NCI-H524 treated with DMSO at 0.1 percent for 48 hours (cell line): ENCODE measurements at places on chromosomes 16 and 17.

- no peak for DNase-seq
These were observed 19.6 kb downstream of the MGAT5B start for GRCh38 chr17:76887802-76888201.

- no peak for DNase-seq
These were observed 15.1 kb downstream of the SCIMP start for GRCh38 chr17:5219536-5219935.

GRCh38 chr17:80718428-80718827 lies 173.8 kb downstream of the RPTOR start:
- no peak for DNase-seq

DNA sequence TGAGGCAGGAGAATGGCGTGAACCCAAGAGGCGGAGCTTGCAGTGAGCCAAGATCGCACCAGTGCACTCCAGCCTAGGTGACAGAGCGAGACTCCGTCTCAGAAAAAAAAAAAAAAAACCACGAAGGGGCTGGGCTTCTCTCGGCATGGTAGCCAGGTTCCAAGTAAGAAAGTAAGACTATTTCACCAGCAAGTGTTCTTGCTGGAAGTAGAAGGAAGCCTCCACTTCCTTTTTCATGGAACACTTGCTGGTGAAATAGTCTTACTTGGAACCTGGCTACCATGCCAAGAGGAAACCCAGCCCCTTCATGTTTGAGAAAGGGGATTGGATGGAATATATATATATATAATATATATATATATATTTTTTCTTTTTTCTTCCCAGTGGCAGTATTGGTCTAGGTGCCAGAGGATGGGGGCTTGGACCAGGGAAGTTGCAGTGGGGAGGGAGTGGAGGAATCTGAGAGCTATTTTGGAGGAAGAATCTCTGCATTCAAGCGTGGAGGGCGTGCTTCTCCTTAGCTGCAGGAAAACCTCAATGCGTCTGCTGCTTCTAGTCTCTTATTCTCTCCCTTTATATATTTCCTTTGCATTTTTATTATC lies 7.2 kb upstream of the N4BP1 start:
- no peak for DNase-seq

GRCh38 chr16:57017251-57017650 lies 27.9 kb downstream of the NLRC5 start:
- DNase-seq, result no peak

GRCh38 chr17:50479522-50480141 lies 972 bp downstream of the RSAD1 start:
- peak; percentile 46 for DNase-seq

DNA sequence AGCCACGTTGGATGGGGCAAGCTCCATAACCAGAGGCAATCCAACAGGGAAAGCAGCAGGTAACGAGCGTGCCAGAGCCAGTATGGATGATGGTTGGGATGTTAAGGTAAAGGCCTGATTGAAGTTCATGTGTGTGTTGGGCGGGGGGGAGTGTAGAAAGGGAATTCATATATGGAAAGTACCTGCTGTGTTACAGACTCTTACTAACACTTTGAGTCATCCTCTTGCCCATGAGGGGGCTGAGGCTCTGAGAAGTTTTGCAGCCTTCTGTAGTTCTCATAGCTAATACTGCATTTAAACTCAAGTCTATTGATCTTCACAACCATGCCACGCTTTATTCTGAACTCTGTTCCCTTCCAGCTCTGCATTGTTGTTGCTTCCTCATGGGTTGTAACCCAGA lies 28.5 kb downstream of the SYCE1L start:
- DNase-seq, result no peak
